Stimulated activated CD8-positive, alpha-beta memory T cell treated with anti-CD3 and anti-CD28 coated beads, Interleukin-15, amount 100 ng/mL, for 4 hours (primary cell): ENCODE measurements at places on chromosomes 5 and 9.

DNA sequence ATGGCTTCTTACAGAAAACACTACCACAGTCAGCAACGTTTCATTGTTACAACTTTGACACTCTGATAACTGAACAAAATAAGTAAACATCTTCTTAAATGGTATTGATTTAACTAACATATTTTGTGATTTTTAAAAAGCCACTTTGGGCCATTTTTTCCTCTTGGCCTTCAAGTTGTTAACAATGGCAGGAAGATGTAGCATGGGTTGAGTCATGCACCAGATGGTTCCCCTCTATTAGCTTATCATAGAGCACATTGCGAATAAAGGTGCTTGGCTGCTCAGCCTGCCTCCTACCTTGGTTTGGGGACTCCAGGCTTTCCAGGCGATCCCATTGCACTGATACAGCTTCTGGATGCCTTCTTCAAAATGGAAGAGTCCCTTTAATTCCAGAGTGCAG lies 24.1 kb upstream of the CER1 start:
- no peak for DNase-seq

- no peak for DNase-seq
Observed at GRCh38 chr5:54421976-54422375, 33.5 kb upstream of the HSPB3 start.

GRCh38 chr5:64873441-64873840 lies 104.7 kb downstream of the CWC27 start:
- DNase-seq, result no peak

GRCh38 chr9:35749515-35750255 lies 598 bp downstream of the RGP1 start:
- DNase-seq, result no peak
